H9 (cell line): ENCODE measurements at places on chromosomes 5 and 9. TPM values are rescaled to one million over a fixed set of nuclear protein-coding genes. Genes with fewer than 3 reads are reported as not detected.

BAG1 gene
- total RNA-seq: 58.8 and 66.4 TPM in 2 replicates

EGFLAM gene
- total RNA-seq: 0.33 TPM in 2 replicates

ELAVL2 gene
- total RNA-seq: 16.8 and 19.9 TPM in 2 replicates

GPR21 gene
- total RNA-seq: 0.87 and 1.0 TPM in 2 replicates

ENHO gene
- total RNA-seq: 11.3 and 14.5 TPM in 2 replicates

RNF180 gene
- 2.5 and 2.9 TPM in 2 replicates for total RNA-seq

GMCL2 gene
- total RNA-seq: not detected in 2 replicates

PTGES gene
- 1.6 and 2.4 TPM in 2 replicates for total RNA-seq

MEGF10 gene
- 36.5 and 38.5 TPM in 2 replicates for total RNA-seq

NRG2 gene
- 0.13 TPM in 1 of 2 replicates, not detected in the other for total RNA-seq

PHF24 gene
- total RNA-seq: 0.24 and 0.68 TPM in 2 replicates

ANKRD34B gene
- 0.70 and 0.72 TPM in 2 replicates for total RNA-seq

DNA sequence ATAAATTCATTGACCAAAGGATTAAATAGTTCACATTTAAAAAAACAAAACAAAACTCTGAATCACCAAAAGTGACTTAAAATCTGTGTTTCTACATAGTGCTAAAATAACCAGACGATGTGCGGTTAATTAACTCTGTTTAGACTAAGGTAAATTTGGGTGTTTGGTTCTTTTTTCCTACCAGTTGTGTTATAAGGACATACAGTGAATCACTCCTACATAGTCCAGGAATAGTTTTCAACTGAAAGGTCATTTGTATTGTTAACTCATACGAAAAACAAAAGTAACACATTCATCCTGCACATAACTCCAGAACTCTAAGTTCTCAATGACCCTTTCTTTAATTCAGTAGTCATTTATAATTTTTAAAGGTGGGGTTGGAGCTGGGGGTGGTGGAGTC, 203.7 kb downstream of the GLIS3 start:
- no peak for DNase-seq

GRCh38 chr5:13063088-13063487, 881.4 kb downstream of the DNAH5 start:
- DNase-seq: no peak

- DNase-seq: no peak
Observed at GRCh38 chr5:168030912-168031311, 260.5 kb upstream of the WWC1 start.

- peak; percentile 94 for DNase-seq
Observed at GRCh38 chr9:92140074-92140753, 25.0 kb upstream of the SPTLC1 start.

- DNase-seq: peak; percentile 68
Observed at GRCh38 chr9:131395157-131396098, 1.5 kb downstream of the PRRC2B start.

GRCh38 chr5:87746891-87747377, 334.2 kb upstream of the CCNH start:
- DNase-seq: no peak

- no peak for DNase-seq
Observed at GRCh38 chr5:74452856-74453255, 187.7 kb downstream of the ENC1 start.

DNA sequence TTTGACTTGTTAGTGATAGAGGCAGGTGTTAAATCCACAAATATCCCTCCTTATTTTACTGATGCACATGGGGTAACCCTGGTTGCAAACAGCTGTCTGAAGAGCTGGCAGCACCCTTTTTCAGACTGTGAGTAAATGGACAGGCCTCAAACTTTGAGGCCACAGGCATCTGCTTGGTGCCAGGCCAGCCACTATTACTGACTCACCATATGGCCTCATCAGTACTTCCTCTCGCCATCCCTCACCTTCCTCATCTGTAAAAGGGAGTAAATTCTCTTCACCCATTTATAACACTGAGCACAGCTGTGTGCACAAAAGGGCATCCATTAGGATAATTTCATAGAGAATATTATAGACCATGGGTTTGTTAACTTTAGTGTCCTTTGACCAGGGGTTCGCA, 11.9 kb upstream of the TNIP1 start:
- DNase-seq: no peak

DNA sequence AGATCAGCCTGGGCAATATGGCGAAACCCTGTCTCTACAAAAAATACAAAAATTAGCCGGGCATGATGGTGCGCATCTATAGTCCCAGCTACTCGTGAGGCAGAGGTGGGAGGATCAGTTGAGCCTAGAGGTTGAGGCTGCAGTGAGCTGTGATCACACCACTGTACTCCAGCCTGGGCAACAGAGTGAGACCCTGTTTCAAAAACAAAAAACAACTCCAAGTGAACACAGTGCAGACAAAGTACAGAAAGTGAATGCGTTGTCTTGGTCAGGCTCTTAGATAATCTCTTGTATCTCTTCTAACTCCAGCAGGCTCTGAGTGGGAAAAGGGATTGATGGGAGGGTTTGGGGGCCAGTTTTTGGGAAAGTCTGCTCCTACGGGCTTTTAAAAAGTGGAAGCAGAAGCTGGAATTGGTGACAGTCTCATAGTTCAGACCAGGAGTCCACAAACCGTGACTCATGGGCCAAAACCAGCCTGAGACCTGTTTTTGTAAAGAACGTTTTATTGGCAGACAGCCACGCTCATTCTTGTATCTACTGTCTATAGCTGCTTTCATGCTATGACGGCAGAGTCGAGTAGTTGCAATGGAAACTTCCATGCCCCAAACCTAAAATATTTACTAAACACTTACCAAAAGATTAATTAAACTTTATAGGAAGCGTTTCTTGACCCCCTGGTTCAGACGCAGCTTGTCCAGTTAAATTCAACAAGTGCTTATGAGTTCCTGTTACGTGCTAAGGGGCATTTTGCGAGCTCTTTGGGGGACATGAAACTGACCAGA, 32.9 kb downstream of the NDST1 start:
- no peak for DNase-seq

DNA sequence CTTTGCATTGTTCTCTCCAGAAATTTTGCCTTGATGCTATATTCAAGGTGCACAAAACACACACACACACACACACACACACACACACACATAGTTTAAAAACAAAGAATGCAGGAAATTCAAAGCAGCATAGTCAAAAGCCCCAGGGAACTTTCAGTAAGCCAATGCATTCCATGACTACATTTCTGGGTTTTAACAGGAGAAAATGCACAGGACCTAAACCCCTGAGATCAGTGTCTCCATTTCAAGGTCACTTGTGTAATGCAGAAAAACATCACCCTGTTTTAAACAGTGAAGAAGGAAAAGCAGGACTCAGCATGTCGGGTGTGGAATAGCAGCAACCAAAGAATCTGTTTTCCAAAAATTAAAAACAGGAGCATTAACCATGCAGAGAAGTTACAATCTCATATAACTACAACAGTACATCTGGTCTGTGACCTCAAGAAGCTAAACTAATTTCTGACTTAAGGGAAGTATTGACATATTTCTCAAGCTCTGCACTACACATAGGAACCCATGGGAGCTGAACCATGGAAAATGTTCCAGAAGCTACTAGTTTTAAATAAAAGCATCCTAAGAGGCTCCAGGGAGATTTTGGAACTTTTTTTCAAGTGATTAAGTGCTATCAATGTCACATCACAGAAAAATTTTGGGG, 296.7 kb downstream of the HINT1 start:
- no peak for DNase-seq

- DNase-seq: no peak
Observed at GRCh38 chr5:126398791-126399190, 24.4 kb upstream of the GRAMD2B start.

DNA sequence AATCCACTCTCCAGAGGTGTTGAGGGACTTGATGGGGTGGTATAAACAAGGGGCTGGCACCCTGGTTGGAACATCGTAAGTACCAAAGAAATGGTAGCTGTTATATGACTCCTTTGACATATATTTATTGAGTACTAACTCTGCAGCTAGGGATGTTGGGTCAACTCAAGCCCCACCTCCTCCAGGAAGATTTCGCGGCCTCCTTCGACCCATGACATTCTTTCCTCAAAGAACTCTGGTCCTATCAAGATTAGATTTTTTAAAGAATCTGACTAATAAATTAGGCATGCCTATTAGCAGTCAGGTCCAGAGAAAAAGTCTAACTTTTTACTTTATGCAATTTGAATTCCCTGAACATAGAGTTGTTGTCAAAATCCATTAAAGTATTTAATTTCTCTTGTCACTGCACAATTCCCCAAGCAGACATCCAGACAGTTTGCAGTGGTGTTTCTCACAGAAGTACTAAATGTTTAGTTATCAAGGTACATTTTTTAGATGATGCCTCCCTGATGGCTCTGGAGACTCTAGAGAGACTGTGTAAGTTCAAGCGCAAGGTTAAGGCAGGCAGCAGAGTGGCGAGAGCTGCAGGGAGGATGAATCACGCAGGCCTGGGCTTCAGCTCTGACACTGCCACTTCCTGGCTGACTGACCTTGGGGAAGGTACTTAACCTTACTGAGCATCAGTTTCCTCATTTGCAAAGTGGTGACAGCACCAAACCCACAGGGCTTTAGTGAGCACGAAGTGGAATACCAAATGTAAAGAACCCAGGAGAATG, 209.6 kb downstream of the TTLL11 start:
- no peak for DNase-seq

- DNase-seq: peak; percentile 90
Observed at GRCh38 chr5:140372971-140373487, 13.0 kb downstream of the SLC4A9 start.

- no peak for DNase-seq
Observed at GRCh38 chr5:4730279-4730678, 409.9 kb upstream of the ADAMTS16 start.

DNA sequence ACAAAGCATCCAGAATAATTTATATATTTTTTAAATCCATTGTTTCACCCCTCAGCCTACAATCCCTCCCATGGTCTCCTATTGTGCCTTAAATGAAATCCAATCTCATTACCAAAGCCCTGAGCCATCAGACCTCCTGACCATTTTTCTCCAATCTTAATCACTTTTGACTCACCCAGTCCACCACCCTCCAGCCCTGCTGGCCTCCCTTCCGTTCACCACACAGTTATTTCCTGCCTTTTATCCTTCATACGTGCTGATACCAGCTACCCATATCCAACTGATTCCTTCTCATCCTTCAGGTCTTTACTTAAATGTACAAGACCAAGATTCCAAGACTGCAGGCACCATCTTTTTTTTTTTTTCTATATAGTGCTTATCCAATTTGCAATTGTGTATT, 1026.7 kb upstream of the DMAC1 start:
- no peak for DNase-seq

DNA sequence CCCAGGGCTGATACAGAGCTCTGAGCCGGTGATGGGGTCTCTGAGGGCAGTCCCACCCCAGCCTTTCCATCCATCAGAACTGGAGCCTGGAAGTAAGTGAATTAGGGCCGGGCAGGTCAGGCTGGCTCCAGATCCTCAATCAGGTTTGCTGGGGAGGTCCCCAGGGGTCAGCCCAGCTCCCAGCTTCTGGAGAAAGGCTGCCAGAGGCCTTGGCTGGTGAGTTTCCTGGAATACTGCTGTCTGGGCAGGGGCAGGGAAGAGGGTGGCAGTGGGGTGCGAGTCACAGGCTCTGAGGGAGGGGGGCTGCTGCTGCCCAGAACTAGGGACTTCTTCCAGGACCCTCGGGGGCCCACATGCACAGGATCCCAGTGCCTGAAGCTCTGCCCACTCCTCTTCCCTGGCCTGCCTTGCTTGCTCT, 200.6 kb upstream of the MVB12B start:
- DNase-seq: no peak

- no peak for DNase-seq
Observed at GRCh38 chr9:73050065-73050816, 97.4 kb upstream of the ALDH1A1 start.

GRCh38 chr9:36818965-36819870, 214.8 kb downstream of the PAX5 start:
- peak; percentile 50 for DNase-seq

DNA sequence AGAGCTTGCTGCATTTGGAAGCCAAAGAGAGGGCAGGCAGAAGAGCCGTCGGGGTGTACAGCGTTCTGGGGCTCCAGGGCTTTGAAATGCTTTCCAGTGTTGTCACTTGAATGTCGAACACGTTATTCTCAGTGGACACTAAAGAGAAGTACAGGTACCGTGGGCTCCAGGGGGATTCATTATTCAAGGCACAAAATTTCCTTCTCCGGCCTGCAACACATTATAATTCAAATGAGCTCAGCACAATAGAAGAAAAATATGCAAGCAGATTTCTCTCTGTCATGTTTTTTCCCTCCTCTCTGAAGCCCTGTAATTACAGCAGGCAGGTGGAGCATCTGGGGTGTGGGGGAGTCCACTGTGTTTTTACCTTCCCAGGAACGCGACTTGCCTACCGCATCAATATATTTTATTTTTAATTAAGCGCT, 293.1 kb downstream of the ZSWIM6 start:
- no peak for DNase-seq

- DNase-seq: no peak
Observed at GRCh38 chr5:142428773-142429473, 104.1 kb upstream of the SPRY4 start.

DNA sequence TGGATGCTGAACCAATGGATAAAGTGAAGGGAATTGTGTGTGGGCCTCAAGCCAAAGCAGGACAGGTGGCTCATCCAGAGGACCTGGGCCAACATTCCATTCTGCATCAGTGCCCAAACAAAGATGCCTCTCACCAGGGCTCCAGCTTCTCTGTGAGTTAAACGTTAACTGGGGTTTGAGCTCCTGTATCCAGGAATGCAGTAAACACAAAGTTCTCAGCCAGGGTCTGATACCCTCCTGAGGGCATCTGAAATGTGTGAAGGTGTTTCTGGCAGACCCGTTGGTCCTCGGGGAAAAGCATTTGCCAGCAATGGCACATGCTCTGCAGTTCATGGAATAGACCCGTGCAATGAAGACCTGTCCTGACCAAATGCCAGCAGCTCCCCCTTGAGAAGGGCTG, 33.9 kb upstream of the AOPEP start:
- no peak for DNase-seq

GRCh38 chr5:133706506-133707430, 94.4 kb upstream of the FSTL4 start:
- peak; percentile 11 for DNase-seq

DNA sequence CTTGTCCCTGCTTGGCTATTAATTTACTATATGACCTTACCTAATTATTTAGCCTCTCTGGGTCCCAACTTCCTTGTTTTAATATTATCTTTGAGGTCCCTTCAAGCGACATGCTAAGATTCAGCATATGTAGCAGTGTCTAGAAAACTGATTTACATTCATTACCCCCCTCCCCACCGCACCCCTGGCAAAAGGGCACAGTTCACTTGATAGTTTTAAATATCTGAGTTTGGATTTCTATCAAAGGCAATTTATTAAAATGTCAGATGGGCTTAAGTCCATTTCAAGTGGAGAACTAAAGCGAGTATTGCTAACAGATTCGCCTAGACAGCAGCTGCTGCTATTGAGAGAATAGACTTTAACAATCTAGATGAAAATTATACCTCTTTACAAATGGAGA, 3.9 kb downstream of the CEMIP2 start:
- no peak for DNase-seq

DNA sequence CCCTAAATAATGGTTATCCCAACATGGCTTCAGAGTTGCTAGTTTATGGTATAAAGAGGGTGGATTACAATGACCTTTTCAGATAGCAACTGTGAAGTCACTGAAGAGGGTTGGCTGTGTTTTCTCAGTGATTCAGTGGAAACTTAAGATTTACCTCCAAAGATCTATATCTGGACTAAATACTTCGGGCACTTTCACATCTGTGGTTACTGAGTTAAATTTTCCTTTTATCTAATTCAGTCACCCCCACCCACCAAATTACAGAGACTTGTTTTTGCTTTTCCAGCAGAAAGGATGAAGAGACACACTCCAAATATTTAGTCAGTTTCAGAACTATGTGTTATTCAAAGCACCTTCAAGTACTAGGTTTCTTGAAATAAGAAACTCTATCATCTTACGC, 573.2 kb downstream of the CCDC171 start:
- no peak for DNase-seq
